ENCODE measurements at places on chromosomes 2 and 18. TPM values are rescaled to one million over a fixed set of nuclear protein-coding genes. Genes with fewer than 3 reads are reported as not detected.

DNA sequence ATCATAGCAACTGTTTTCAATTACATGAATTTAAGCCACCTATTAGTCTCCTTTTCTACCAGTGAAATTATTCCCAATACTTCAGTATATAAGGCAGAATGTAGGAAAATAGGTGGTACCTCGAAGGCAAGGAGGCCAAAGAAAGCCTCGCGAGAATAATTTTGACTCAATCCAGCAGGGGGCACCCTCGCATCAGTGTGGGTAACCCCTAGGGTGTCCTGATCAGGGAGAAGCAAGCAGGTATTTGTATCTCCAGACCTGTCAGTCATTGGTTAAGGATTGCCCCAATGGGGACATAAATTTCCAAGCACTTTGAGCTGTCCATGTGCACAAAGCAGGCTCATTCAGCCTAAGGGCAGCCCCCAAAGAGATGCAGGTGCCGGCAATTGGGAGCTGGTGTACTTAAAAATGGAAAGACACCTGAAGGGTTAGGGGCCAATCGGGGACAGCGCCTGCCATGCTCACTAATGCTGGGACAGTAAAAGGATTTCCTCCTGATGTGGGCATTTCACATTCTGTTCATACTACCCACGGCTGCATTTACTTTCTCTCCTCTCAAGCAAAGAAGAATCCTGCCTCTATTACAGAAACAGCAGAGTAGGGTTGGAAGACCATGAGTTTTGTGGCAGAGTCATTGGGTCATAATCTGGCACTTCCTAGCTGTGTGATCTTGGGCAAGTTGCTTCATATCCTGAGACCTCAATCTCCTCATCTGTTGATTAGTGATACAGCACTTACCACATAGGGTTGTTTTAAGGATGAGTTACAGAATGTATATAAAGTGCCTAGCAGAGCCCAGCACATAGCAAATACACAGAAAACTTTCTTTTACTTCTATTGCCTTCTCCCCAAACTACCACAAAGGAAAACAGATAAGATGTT lies 136.1 kb downstream of the ICOS start:
- H3K27ac ChIP-seq, result no peak overlapping the region
- H3K4me3 ChIP-seq, result no peak overlapping the region
- H3K27me3 ChIP-seq, result peaks cover 21% of the 10 kb centered on the region
- H3K4me1 ChIP-seq, result no peaks in the 10 kb centered on the region
- H3K36me3 ChIP-seq, result no peaks in the 10 kb centered on the region

XDH gene
- total RNA-seq, result not detected

RNF152 gene
- total RNA-seq, result 8.6 TPM

SLC8A1 gene
- total RNA-seq, result 1,208 TPM

GRCh38 chr18:73421010-73421409 lies 553.2 kb upstream of the NETO1 start:
- DNase-seq, result no peak
- no peak overlapping the region for H3K4me3 ChIP-seq
- no peaks in the 10 kb centered on the region for H3K27me3 ChIP-seq
- no peak overlapping the region for H3K27ac ChIP-seq
- no peaks in the 10 kb centered on the region for H3K36me3 ChIP-seq

NPHP1 gene
- 6.8 TPM for total RNA-seq

GRCh38 chr18:12597760-12598159 lies 60.1 kb downstream of the SPIRE1 start:
- H3K4me3 ChIP-seq, result no peak overlapping the region
- no peaks in the 10 kb centered on the region for H3K27me3 ChIP-seq
- peaks cover 4% of the 10 kb centered on the region for H3K4me1 ChIP-seq
- no peaks in the 10 kb centered on the region for H3K36me3 ChIP-seq
- peak; percentile 23 for DNase-seq

ACAA2 gene
- 256 TPM for total RNA-seq

DNA sequence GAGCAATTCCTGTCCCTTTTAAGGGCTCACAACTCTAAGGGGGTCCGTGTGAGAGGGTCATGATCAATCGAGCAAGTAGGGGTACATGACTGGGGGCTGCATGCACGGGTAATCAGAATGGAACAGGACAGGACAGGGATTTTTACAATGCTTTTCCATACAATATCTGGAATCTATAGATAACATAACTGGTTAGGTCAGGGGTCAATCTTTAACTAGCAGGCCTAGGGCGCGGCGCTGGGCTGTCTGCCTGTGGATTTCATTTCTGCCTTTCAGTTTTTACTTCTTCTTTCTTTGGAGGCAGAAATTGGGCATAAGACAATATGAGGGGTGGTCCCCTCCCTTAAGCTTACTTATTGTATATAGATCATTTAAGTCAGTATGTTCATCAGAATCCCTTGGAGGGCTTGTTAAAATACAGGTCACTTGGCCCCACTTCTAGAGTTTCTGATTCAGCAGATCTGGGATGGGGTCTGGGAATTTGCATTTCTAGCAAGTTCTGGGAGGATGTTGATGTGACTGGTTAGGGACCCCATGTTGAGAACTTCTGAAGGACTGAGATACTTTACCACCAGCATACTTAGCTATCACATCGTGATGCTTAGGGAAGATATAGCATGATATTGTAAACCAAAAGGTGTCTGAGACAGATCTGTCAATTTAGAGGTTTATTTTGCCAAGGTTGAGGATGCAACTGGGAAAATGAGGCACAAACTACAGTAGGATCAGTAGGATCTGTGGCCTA lies 2.8 kb upstream of the INPP4A start:
- peaks cover 13% of the 10 kb centered on the region for H3K4me1 ChIP-seq
- H3K4me3 ChIP-seq, result no peak overlapping the region
- H3K36me3 ChIP-seq, result no peaks in the 10 kb centered on the region
- no peak overlapping the region for H3K27ac ChIP-seq
- no peak for DNase-seq
- H3K27me3 ChIP-seq, result no peaks in the 10 kb centered on the region

CD8A gene
- 0.45 TPM for total RNA-seq

- no peak overlapping the region for H3K27ac ChIP-seq
- H3K36me3 ChIP-seq, result no peaks in the 10 kb centered on the region
- H3K27me3 ChIP-seq, result no peaks in the 10 kb centered on the region
Measured at GRCh38 chr18:35694808-35695207, 113.3 kb downstream of the GALNT1 start.

- H3K27me3 ChIP-seq, result peaks cover 10% of the 10 kb centered on the region
- DNase-seq, result no peak
- no peaks in the 10 kb centered on the region for H3K36me3 ChIP-seq
- H3K4me1 ChIP-seq, result no peaks in the 10 kb centered on the region
Measured at GRCh38 chr18:77948567-77948966, 698.9 kb downstream of the GALR1 start.

Data from heart right ventricle (tissue), 16 donors.